Stimulated activated CD4-positive, alpha-beta T cell treated with anti-CD3 and anti-CD28 coated beads, Interleukin-2, amount 100 ng/mL, for 24 hours (primary cell): ENCODE measurements at places on chromosomes 16 and 17.

- no peak for DNase-seq
Measured at GRCh38 chr17:76562734-76563148, 22.9 kb downstream of the PRCD start.

DNA sequence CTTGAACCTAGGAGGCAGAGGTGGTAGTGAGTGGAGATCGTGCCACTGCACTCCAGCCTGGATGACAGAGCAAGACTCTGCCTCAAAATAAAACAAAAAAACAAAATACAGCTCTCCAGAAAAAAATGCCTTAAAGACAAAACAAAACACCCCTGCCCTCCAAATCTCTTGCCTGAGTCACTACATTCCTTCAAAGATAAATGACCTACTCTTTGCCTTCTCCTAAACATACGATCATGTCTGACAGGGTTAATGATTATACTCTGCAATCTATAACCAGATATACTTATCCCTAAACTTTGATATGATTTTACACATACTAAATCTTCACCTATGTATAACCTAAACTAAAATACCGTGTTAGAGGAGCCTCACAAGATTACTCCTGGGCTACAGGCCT, 1.4 kb upstream of the SETD6 start:
- no peak for DNase-seq

GRCh38 chr17:8793649-8794048, 5.5 kb downstream of the MFSD6L start:
- no peak for DNase-seq

DNA sequence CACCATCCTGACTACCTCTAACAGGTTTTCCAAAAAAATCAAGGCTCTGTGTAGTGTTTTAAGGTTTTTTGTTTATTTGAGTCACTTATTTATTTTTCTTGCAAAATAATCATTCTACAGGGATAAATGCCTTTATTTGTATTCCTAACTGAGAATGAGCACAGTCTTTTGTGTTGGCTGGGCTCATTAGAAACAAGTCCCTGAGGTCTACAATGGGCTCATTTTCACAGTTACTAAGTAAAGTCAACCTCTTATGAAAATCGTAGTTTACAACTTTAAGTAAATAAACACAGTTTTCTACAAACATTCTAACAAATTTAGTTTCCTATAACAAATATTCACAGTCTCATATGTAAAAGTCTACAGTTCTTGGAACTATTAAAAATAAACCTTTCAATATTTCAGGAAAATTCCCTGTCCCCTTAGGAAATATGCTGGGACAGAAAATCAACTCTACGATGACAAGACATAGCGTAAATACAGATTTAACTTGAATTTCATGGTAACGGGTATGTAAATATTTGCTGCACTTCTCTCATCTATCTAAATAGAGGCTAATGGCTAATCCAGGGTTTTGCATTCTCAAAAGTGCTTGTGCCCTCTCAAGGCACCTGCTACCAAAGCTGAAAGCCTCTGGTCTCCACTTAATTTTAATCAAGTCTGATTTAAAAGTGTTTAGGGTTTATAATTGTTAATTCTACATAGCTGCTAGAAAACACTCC, 31.5 kb upstream of the CDH5 start:
- no peak for DNase-seq

GRCh38 chr17:14712611-14713021, 411.7 kb downstream of the HS3ST3B1 start:
- DNase-seq = no peak

DNA sequence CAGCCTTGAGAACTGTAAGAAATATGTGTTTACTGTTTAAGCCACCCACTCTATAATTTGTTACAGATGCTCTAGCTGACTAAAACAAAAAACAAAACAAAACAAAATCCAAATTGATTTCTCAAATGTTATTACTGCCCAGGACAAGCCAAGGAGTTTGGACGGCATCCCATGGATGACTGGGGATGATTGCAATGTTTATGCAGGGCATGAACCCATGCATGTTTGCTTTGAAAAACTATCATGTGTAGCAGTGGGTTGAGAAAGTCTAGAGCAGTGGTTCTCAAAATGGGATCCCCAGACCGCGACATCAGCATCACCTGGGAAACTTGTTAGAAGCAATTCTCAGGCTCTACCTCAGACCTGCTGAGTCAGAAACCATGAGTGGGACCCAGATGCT, 223.2 kb upstream of the PSMD7 start:
- no peak for DNase-seq

GRCh38 chr16:15808071-15808470, 48.8 kb downstream of the MYH11 start:
- no peak for DNase-seq

DNA sequence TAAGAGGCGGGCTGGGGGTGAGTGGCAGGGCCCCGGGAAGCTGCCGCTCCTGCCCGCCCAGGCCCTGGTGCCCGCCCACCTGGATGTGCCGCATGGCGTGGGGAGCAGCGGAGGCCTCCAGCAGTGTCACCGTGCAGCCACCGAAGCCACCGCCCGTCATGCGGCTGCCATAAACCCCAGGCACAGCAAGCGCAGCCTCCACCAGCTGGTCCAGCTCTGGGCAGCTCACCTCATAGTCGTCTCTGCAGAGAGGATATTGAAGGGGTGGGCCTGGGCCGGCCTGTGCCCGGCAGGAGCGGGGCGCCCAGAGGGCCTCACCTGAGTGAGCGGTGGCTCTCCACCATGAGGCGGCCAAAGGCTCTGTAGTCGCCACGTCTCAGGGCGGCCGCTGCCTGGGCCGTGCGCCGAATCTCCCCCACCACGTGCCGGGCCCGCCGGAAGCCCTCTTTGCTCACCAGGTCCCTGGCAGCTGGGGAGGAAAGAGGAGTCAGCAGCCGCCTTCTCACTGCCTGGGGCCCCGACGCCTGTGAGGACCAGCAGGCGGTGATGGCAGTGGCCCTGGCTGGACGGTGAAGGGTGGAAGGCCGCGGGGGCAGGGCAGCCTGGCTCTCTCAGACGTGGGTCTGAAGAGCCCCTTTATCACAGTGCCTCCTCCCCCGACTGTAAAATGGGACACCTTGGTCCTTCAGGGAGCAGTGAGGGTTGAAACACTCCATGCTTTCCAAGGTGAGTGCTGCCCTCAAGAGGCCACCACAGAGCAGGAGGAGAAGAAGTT, 6.7 kb downstream of the GALK1 start:
- DNase-seq = no peak

DNA sequence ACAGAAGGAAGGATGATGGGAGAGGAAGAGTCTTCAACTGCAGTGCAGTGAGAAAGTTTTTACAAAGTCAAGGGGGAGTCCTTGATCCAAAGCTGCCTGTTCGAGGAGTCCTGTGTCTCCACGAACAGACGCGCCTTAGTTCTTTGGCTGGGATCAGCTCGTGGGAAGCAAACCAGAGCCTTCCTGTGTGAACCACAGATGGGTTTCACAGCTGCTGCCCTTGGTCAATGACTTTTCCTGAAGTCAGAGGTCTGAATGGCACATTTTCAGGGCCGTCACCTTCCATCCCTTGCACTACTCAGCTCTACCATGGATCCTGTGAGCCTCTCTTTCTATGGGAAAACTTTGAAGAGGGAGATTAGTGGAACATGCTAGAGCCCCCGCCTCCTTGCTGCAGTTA, 4.2 kb upstream of the SBK1 start:
- no peak for DNase-seq

GRCh38 chr17:30579610-30580315, 102.6 kb downstream of the GOSR1 start:
- DNase-seq = no peak
